Testis (tissue), 5 donors: ENCODE measurements at places on chromosomes 3 and 15.

GRCh38 chr3:177096615-177097014 lies 100.7 kb downstream of the TBL1XR1 start:
- DNase-seq: no peak

DNA sequence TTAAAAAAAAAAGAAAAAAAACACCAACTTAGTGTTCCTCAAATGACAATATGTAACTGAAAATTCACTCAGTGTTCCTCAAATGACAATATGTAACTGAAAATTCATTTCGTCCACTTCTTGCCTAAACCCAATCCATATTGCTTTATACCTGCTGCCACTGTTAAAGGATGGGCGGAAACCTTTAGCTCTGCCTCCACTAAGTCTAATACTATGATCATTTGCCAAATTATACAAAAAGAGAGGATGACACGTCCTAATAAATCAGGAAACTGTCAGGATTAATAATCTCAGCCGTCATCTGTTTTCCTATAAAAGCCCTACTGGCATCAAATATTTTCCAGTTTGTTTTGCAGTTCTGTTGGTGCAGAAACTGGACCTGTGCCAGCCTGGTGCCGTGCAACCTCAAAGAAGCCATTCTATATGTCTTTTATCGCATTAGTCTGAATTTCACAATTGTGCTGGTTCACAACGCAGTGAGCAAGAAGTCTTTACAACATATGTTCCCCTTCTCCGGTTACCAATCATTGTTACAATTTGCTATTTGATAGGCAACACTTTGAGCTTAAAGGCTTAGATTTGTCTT lies 160.4 kb upstream of the KCNH8 start:
- no peak for DNase-seq

DNA sequence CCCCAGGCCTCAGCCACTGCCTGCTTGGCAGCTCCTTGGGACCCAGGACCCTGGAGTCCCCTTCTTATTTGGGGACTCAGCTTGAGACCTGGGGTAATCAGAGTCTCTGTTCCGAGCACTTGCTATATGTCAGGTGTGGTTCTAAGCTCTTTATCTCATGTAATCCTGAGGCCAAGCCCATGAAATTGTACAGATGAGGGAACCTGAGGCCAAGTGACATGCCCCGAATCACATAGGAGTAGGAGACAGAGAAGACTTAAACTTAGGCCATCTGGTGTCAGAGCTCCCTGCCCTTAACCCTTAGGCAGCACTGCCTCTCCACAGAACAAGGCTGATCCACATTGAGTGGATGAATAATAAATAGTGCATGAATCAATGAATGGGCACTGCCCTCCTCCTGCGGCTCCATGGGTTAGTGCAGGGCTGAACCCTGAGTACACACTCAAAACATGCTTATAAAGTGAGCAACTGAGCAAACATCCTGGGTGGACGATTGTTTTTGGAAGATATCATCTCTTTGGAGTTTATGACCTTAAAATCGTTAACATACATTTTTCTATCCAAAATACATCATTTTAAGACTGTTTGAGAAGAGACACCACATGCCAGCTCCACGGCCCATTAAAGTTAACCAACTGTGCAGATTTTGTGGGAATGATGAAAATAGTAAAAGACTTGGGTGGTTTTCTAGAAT lies 33.2 kb upstream of the IQSEC1 start:
- DNase-seq: no peak

DNA sequence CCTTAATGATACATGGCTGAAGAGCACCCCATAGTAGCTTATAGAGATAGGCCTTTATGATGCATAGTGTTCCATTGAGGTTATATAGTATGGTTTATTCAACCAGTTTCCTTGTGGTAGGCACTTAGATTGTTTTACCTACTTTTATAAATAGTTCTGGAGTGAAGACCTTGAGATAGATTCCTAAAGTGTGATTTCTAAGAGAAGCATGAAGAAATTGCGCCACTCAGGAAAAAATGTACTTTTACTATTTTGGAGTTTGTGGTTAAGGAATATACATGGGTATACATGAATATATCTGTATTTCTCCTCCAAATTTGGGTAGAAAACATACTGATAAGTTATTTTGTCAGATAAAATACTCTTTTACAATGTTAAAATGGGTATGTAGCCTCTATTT lies 70.5 kb downstream of the CHD2 start:
- DNase-seq: no peak

- peak; percentile 33 for DNase-seq
These were observed 697.7 kb downstream of the TUSC7 start for GRCh38 chr3:117407317-117407716.

GRCh38 chr3:144128108-144128892 lies 156.7 kb downstream of the DIPK2A start:
- no peak for DNase-seq

DNA sequence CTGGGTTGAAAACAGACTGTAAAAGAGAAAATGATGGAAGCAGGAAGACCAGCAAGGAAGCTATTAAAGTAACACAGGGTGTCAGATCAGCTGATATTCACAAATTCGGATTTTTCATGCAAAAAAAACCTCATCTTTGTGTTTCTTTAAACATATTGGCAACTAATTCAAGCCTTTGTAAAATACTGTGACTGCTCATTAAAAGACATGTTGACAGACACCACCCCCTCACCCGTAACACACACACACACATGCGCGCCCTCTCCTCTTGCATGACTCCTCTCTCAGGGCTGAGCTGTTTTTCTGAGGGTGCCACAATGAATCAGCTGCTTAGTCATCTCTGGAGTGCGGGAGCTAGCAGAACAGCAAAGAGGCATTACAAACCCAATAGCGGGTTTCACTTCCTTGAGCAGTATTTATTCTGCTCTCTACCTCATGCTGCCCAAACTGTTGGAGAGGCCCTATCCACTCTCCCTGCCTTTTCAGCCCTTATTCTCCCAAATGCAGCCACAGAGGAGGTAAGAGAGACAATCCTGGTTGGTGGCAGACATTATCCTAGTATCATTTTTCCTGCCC lies 35.8 kb upstream of the CCDC80 start:
- DNase-seq: peak; percentile 20

GRCh38 chr15:64009241-64009640 lies 37.0 kb downstream of the DAPK2 start:
- DNase-seq: no peak

GRCh38 chr3:194177141-194177540 lies 41.2 kb downstream of the HES1 start:
- no peak for DNase-seq

GRCh38 chr15:38860674-38861073 lies 296.1 kb upstream of the RASGRP1 start:
- no peak for DNase-seq

DNA sequence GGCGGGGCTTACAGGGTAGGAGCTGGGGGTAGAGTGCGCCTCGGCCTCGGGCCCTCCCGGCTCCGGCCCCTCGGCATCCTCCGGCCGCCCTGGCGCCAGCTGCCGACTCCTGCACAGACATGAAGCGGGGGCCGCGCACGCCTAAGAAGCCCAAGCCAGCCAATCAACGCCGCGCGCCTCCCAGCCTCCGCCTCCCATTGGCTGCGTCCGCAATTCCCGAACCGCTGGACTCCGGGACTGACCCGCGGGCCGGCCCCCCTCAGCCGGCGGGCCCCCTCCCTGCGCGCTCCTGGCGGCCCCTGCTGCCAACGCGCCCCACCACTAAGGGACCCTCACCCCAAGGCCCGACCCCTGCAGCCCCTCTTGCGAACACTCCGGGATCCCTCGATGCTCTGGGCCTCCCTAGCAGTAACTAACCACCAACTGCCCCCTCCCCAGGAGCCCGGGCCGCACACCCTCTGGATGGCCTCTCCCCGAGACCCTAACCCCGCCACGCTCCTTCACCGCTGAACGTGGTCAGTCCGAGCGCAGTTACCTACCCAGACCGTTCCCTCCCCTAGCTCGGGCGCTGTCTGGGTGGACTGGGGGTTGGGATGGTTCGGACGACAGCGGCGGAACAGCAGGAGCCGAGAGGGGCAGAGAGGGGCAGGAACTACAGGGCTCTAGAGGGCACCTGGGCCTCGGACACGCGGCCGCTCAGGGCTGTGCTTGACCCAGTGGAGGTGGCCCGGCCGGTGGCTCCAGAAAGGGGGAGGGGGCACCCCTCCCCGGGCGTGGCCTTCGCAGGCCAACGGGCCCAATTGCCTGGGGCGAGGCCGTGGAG lies 5.0 kb downstream of the GATA2 start:
- DNase-seq: peak; percentile 90

GRCh38 chr3:168459226-168459784 lies 363.6 kb upstream of the GOLIM4 start:
- DNase-seq: no peak

GRCh38 chr15:29631076-29632070 lies 190.9 kb downstream of the TJP1 start:
- DNase-seq: no peak

DNA sequence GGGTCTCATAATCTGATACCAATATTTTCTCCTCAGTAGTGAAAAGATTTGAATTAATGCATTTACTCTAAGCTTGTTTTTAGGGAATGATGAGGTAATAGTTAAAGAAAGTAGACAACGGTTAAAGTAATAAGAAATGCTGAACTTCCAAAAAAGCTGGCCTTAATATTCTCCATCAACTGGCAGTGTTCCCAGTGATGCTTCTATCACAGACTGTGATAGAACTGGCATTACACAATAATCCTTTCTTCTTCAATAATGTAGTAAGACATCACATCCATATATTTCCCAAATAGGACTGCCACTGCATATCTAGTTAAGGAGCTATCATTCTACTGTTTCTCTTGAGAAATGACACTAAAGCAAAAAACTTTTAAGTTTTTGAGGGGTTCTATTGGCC lies 188.7 kb downstream of the IL5RA start:
- DNase-seq: no peak
